A673 (cell line): ENCODE measurements at places on chromosomes 11 and 22. TPM values are rescaled to one million over a fixed set of nuclear protein-coding genes. Genes with fewer than 3 reads are reported as not detected.

DNA sequence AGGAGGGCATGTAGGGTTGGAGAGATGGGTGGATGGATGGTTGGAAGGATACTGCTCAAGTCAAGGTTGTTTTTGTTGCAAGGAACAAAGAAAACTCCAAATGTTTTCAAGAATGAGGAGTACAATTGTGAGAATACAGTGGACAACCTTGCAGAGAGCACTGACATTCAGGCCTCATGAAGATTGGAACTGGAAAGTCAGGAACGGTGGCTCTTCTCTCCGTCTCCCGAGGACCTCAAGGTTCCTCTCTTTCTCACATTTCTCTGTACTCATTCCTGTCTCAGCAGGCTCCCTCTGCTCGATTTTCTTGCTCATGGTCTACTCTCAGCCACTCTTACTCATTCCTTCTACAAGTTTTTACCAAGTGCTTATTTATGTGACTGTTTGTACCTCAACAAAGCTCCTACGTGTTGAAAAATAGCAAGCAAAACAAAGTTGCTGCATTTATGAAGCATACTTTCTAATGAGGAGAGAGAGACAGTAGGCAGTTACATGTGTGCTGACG lies 97.6 kb downstream of the SWAP70 start:
- peaks cover 30% of the 10 kb centered on the region for H3K4me1 ChIP-seq
- H3K27me3 ChIP-seq = no peaks in the 10 kb centered on the region
- H3K36me3 ChIP-seq = no peaks in the 10 kb centered on the region
- no peak overlapping the region for H3K27ac ChIP-seq
- no peak overlapping the region for H3K4me3 ChIP-seq

DNA sequence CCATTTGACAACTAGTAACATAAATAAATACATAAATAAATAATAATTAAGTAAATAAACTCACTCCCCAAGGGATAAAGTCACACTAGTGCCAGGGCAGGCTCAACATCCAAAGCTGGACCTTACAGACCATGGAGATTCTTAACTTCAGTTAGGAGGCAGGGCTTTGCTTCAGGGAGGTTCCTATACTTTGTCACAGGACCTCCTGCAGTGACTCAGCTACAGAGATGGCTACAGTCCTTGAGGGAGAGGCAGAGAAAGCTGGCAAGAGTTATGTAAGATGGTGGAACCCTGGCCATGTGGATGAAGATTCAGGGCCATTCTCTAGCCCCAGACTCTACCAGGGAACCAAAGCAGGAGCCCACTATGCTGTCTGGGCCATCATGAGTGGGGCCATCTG lies 74.1 kb upstream of the CADM1 start:
- H3K4me1 ChIP-seq = no peaks in the 10 kb centered on the region
- DNase-seq = no peak
- H3K27ac ChIP-seq = no peak overlapping the region
- H3K4me3 ChIP-seq = no peak overlapping the region
- no peaks in the 10 kb centered on the region for H3K27me3 ChIP-seq
- no peaks in the 10 kb centered on the region for H3K36me3 ChIP-seq

GRCh38 chr22:50270666-50271394 lies 650 bp upstream of the MAPK11 start:
- peaks cover 45% of the 10 kb centered on the region for H3K4me1 ChIP-seq
- peaks cover 14% of the 10 kb centered on the region for H3K36me3 ChIP-seq
- no peaks in the 10 kb centered on the region for H3K27me3 ChIP-seq
- peak overlapping the region; percentile 71 for H3K27ac ChIP-seq
- peak overlapping the region; percentile 56 for H3K4me3 ChIP-seq

GRCh38 chr11:72646024-72646423 lies 28.2 kb downstream of the PDE2A start:
- H3K4me1 ChIP-seq = peaks cover 8% of the 10 kb centered on the region
- no peak overlapping the region for H3K27ac ChIP-seq
- no peaks in the 10 kb centered on the region for H3K36me3 ChIP-seq
- peaks cover 17% of the 10 kb centered on the region for H3K27me3 ChIP-seq

DNA sequence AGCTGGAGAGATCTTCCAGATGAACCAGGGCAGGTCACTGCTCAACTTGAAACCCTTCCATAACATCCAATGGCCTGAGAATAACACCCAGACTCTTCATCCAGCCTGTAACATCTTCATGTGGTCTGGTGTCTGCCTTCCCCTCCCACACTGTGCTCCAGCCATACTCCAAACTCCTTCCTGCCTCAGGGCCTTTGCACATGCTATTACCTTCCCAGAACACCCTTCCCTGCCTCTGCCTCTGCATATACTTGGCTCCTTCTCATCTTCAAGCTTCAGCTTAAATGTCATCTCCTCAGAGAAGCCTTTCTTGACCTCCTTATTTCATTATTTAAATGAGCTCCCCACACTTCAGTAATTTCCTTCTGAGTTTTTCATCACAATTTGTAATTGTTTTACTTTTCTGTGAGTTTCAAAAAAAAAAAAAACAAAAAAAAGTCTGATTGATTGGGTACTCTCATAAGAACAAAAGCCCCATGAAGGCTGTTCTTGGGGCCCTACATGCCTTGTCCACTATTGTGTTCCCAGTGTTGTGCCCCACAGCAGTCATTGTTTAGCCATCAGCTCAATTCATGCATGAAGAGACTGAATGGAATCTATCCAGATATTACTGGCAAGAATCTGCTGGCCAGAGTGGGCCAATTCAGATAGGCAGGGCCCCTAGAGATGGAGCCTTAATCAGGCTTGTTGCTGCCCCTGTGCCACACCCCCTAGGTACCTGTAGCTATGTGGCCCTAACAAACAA lies 22.1 kb downstream of the LMO1 start:
- peaks cover 43% of the 10 kb centered on the region for H3K27me3 ChIP-seq
- no peak overlapping the region for H3K27ac ChIP-seq
- DNase-seq = no peak
- no peak overlapping the region for H3K4me3 ChIP-seq
- no peaks in the 10 kb centered on the region for H3K36me3 ChIP-seq

Gene AQP11
- total RNA-seq = 0.39 and 1.0 TPM in 2 replicates

DNA sequence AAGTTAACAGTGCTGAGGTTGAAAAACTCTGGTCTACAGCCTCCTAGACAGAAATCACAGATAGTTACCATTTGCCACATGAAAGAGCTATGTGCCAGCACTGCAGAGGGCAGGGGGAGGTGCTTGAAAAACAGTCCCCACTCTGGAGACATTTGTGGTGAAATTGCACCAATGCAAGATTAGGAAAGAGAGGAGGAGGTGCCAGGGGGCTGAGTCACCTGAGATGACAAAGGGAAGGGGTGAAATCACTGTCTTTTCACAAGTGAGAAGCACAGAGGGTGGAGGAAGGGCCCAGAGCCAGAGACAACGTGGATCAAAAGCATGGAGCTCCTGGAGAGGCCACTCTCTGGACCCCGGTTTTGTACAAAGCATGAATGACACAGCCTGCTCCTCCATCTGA lies 196.3 kb downstream of the BUD13 start:
- peaks cover 52% of the 10 kb centered on the region for H3K27me3 ChIP-seq
- H3K27ac ChIP-seq = no peak overlapping the region
- H3K4me3 ChIP-seq = no peak overlapping the region
- no peaks in the 10 kb centered on the region for H3K36me3 ChIP-seq
- H3K4me1 ChIP-seq = no peaks in the 10 kb centered on the region
- DNase-seq = no peak

- no peak overlapping the region for H3K4me3 ChIP-seq
- no peaks in the 10 kb centered on the region for H3K36me3 ChIP-seq
- no peak overlapping the region for H3K27ac ChIP-seq
- DNase-seq = no peak
- no peaks in the 10 kb centered on the region for H3K27me3 ChIP-seq
Observed at GRCh38 chr11:129298988-129299387, 76.7 kb upstream of the BARX2 start.

GRCh38 chr11:114987186-114987760 lies 308.9 kb downstream of the NXPE2 start:
- peaks cover 5% of the 10 kb centered on the region for H3K27me3 ChIP-seq
- no peak overlapping the region for H3K4me3 ChIP-seq
- no peak for DNase-seq

Gene CELSR1
- 2.3 and 3.5 TPM in 2 replicates for total RNA-seq
